ENCODE measurements at places on chromosomes 5 and 9. TPM values are rescaled to one million over a fixed set of nuclear protein-coding genes. Genes with fewer than 3 reads are reported as not detected.
A peak's percentile ranks its signal among the peaks of the same experiment; 100 is the strongest.

The PIP5KL1 gene
- 1.0 TPM for total RNA-seq

The PCDHB2 gene
- total RNA-seq = 4.2 TPM

The GPR150 gene
- not detected for total RNA-seq

The SLC1A1 gene
- 56.7 TPM for total RNA-seq

The IFNB1 gene
- total RNA-seq = not detected

The DRD1 gene
- not detected for total RNA-seq

The PCDHA3 gene
- total RNA-seq = 1.2 TPM

The ACSL6 gene
- 0.71 TPM for total RNA-seq

The NPR3 gene
- total RNA-seq = 36.9 TPM

The SLC45A2 gene
- total RNA-seq = not detected

The IL4 gene
- not detected for total RNA-seq

- DNase-seq = no peak
Observed at GRCh38 chr5:176851871-176852658, 41.7 kb downstream of the UNC5A start.

DNA sequence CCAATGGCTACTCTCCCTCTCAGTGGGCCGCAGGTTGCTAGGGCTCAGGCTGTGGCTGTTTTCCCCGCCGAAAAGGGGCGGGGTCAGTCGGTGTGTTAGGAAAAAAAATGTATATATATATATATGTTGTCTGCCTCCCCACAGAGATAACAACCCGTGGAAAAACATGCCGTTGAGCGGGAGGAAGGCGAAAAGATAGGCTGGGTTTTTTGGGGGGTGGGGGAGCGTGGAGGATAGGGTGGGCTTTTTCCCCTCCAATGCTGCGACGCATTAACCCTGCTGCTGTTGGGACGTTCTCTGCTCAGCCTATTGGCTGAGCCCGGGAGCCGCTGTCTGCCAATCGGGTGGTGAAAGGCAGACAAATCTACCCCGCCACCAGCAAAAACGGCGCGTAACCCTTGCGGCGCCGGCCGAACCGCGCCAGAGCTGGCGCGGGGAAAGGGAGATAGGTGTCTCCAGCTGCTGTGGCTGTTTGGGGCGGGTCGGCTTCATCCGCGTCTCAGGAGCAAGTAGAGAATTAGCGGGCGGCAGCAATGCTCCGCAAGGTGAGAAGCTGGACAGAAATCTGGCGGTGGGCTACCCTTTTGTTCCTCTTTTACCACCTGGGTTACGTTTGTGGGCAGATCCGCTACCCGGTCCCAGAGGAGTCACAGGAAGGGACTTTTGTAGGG, at the start of gene PCDHGC4:
Gene PCDHGC4, plus strand, starts transcription at position 390 of the 671 bp plus-strand sequence. Its CDS starts 144 bp downstream, at position 534.
- DNase-seq = no peak

DNA sequence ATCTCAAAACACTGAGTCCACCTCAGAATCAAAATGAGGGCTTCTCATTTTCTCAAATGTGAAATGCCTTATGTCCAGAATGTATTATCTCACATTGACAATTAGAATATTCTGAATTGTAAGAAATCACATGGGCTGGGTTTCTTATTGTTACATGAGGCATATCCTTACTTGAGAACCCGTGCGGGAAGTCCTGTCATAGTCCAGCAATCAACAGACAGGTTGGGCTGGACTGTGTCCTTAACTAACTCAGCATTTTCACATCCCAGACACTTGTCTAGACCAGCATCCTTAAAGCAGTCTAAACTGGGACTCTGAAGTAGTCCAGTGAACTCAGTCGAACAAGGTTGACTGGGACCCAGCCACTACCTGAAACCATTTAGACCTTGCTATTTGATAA, 267.6 kb downstream of the CETN3 start:
- no peak for DNase-seq

- no peak for DNase-seq
Observed at GRCh38 chr9:127124111-127124531, 1.7 kb upstream of the ANGPTL2 start.

- DNase-seq = no peak
Observed at GRCh38 chr5:174731214-174732035, 7.0 kb downstream of the MSX2 start.

DNA sequence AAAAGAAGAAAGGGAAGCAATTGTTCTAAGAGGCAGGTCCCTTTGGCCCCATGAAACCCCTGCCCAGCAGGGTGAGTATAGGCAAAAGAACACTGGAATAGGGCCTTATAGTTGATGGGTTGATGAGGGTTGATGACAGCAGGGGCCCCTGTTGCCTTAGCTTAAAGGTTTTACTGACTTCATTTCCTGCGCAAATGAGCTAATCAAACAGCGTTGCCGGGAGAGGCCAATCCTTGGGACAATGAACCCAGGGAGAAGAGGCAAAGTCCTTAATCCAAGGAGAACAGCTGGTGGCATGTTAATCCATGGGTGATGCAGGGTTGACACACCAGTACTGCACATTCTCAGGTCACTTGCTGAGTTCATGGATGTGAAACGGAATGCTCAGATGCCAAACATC, 22.0 kb upstream of the EPB41L4B start:
- no peak for DNase-seq

DNA sequence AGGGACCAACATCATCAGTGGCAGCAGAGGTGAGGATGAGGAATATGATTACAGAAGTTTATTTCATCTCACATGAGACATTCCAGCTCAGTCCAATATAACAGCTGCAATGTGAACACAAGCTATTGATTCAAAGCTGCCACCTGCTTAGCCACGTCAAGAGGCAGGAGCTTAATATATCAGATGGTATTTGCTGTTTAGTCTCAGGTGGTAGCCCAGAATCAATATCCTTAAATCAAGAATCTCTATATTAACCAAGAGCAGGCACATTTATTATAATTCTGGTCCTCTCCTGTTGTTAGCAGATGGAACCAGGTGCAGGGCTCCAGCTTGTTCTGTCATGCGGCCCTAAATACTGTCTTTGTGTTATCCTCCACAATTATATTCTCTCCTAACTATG, 431.6 kb downstream of the ICE1 start:
- no peak for DNase-seq

DNA sequence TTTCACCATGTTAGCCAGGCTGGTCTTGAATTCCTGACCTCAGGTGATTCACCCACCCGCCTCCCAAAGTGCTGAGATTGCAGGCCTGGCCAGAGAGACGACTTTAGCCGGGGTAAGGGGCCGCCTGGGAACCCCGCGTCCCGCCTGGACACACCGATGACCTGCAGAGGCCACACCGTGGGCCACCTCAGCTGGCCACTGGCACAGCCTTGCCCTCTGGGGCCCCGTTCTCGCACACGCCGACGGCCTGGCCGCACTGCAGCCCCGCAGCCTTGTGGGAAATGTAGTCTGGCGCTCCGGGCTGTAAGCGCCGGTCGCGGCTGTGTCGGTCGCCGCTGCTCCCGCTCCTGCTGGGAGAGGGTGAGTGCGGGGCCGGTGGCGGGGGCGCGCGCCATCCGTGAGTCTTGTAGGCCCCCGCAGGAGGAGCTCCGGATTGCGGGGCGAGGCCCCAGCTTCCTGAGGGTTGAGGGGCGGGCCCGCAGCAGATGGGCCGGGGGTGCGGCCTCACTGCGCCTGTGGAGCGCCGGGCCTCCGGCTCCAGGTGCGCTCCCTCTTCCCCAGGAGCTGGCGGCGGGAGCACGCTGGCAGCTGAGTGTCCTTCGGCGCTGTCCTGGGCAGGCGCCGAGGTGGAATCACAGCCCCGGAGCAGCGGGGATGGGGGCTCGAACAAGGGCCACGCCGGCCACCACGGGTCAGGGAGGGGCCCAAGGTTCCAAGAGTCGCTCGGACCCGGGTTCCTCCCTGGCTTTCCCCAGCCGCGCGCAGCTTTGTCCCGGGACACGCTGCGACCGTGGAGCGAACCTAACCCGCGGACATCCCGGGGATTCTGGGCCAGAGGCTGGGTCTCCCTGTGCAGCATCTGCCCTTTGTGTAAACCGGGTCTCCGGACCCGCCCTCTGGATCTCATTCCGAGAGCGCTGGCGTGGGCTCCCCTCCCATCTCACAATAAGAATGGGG, at the start of gene ZFP2:
Gene ZFP2, plus strand, starts transcription at position 299 of the 957 bp plus-strand sequence. CDS start 35,401 bp downstream, outside the sequence.
- peak; percentile 61 for DNase-seq

- no peak for DNase-seq
Observed at GRCh38 chr5:83925955-83926337, 205.3 kb upstream of the HAPLN1 start.

DNA sequence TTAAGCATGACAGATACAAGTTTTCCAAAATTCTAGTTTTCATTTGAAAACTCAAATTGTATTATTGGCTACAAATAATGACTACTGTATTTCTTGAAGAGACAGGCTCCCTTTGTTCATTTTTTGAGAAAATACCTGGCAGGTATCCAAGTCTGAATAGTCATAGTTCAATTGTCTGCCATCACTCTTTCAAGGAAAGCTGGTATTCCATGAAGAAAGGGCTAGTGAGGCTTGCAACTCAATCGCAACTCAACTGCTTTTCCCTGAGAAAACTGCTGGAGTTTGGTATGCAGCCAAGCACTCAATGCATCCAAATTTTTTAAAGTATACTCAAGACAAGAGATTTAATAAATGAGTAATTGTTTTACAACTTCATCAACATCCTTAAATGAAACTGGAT, 61.4 kb upstream of the TRIO start:
- no peak for DNase-seq

DNA sequence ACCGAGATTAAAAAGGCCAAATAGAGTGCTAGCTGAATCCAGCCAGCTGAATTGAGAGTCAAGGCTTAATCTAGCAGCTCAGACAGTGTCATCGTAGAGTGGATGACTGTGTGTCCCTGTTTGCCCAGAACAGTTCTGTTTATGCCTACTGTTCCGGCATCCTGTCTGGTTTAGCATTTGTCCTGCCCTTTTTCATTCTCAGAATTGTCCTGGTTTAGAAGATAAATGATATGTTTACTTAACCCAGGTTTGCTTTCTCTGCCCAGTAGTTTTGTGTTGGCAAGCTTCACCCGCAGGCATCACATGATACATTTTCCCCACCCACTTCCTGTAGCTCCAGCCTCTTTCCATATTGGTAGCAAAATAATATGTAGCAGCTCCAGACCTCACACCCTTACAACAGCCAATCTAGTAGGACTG, 41.3 kb upstream of the ZSWIM6 start:
- peak; percentile 27 for DNase-seq

DNA sequence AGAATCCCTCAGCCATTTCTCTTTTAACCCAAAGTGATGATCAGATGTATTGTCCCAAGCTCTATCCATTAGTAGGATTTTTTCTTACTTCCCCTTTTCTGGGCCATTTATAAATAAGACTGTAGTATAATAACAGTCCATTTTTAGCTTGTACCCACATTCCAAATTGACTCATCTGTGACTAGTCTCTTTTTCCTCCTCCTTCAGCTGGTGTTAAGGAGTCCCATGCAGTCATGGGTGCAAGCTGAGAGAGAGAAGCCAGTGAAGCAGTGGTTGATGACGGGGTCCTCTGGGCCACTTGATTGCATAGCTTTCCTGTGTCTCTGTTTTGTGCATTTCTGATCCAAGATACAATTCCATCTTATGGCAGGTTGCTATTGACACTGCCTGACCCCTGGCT, 476.0 kb upstream of the CD180 start:
- peak; percentile 27 for DNase-seq

GRCh38 chr5:69492923-69493395, 369 bp downstream of the OCLN start:
- peak; percentile 51 for DNase-seq

- DNase-seq = no peak
Observed at GRCh38 chr5:170025853-170026252, 45.6 kb upstream of the INSYN2B start.

- DNase-seq = no peak
Observed at GRCh38 chr5:3905521-3905920, 309.9 kb downstream of the IRX1 start.

DNA sequence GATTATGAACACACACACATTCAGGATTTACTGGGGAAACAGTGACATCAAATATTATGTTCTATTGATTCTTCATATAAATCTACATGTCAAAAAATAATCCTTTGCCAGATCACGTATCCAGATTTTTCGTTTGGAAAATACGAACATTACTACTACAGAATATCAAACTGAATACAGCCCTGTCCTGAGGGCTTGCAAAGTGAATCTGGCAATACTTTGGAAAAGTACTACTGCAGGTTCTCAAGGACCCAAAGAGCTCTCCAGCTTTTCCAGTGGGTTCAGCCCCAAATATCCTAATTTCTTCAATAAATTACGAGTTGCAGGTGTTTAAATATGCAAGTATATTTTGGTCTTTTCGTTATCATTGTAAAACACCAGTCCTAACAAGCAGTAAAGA, 411 bp upstream of the NDUFS4 start:
- DNase-seq = no peak

- DNase-seq = no peak
Observed at GRCh38 chr9:101727612-101728524, 10.6 kb downstream of the GRIN3A start.

DNA sequence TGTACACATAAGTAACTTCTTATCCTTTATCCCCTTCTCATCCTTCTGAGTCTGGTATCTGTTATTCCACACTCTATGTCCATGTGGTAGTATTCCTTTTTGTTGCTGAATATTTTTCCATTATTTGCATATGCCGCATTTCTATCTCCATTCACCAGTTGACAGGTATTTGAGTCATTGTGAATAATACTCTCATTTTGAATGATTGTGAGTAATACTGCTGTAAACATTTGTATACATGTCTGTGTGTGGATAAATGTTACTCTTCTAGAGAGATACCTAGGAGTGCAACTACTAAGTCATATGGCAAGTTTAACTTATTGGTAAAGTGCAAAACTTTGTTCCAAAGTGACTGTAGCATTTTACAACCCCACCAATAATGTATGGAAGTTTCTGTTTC, 15.6 kb downstream of the RIC1 start:
- DNase-seq = no peak

DNA sequence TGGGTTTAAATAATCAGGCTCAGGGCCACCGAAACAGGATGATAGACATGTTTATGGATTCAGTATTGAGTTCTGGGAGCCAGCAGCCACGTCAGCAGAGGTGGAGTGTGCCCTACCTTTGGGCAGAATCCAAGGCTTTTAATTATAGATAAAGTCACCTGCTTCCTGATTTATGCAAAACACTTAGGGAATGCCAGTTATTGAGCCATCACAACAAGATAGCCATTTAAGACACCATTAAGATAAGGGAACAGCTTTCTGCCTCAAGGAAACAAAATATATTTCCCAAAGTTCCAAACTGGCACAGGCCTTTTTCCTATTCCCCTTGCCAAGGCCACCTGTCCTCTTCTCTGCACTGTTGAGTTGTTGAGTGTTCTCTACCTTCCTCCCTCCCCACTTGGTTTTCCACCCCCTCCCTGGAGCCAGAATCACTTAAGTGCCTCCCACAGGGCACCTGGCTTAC, 2.4 kb downstream of the CCL28 start:
- peak; percentile 92 for DNase-seq

DNA sequence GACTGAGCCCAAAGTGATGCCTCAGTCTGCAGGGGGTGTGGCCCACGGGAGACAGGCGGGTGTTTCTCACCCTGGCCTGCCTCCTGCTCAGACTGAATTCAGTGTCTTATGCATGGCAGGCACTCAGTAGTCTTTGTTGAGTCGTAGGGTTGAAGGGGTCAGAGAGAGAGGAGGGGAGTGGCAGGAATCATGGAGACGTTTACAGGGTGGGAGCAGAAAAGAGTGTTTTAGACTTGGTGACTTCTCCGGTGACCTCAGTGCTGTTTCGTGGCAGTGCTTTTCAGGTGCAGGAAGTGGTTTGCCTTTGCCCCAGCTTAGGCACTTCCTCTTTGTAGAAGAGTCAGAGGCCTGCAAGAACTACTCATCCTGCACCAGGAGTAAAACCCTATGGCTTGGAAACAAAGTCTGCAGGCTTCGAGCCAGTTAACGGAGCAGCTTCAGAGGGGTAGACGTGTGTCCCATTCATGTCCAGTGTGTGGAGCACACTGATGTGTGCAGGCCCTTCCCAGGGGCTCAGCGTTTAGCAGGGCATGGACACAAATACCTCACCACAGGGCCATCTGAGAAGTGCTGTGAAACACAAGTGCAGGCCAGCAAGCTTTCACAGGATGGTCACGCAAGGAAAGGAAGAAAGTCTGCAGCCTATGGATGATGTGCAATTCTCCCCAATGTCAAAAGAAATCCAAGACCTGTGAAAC, 24.5 kb upstream of the SEMA4D start:
- no peak for DNase-seq

Data from thyroid gland (tissue), 4 donors.